ENCODE measurements at places on chromosomes 1 and 21. TPM values are rescaled to one million over a fixed set of nuclear protein-coding genes. Genes with fewer than 3 reads are reported as not detected.

GRCh38 chr1:162371611-162372010 lies 5.0 kb downstream of the SPATA46 start:
- DNase-seq: no peak

DNA sequence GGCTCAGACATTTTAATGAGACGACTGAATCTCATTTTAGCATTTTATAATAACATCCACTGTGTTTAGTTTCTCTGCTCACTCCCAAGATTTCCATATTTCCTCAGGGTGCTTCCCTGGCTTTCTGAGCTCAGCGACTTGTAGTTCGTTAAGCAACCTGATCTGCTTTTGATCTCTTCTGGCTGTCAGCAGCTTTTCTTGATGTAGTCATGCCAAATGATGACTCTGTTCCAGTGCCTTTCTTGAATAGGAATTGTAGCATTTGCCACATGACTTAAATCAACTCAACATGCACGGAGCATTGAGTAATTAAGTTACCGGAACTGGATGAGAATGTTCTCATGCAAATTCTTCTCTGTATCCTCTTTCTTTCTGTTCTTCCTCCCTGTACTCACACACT lies 246.1 kb downstream of the FMN2 start:
- DNase-seq: no peak

The KMO gene
- polyA plus RNA-seq: 30.9 TPM

DNA sequence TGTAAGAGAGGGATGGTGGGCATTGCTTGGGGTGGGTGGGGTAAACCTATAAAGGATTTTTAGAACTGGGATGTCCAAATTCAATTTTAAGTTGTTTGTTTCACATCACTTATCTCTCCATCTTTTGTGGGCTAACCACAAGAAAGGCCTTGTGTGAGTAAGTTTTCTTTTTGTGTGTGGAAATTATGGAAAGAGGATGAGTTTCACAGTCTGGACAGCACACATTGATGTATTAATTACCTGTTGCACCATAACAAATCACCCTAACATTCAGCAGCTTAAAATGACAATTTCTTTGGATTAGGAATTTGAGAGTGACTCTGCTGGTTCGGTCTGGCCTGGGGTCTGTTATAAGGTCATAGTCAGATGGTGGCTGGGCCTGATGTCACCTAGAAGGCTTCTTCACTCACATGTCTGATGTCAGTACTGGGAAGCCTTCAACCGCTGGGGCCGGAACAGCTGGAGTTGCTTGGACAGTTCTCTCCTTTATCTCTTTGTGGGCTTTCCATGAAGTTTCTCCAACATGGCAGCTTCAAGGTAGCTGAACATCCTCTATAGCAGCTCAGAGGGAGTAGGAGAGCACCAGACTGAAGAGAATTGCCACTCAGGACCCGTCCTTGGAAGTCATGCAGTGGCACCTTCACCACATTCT lies 2.0 kb upstream of the COL9A2 start:
- DNase-seq: no peak
